ENCODE measurements at places on chromosomes 11 and 22.

DNA sequence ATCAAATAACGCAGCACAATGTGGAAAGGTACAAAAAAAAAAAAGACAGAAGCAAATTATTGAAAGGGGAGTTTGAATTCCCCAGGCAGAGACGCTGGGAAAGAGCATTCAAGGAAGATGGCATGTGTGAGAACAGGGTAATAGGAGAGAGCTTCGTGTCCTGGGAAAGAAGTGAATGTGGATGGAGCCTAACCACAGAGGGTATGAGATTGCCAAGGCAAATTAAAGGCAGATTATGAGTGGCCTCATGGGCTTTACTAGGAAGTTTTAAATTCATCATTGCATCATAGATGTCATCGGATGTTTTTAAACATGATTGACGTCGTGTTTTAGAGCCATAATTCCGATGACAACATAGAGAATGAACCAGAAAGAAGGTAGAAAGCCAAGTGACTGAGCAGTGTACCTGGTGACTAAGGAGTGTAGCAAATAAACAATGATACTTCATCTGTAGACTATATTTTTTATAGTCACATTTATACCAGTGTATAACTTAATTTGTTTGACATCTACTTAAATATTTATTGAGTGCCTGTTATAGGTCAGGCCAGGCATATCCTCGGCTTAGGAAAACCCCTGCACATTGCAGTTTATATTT is 151.4 kb downstream of the MSANTD4 start:
- no peak for DNase-seq

GRCh38 chr11:46846510-46846830 is 390 bp upstream of the CKAP5 start:
- DNase-seq: no peak

DNA sequence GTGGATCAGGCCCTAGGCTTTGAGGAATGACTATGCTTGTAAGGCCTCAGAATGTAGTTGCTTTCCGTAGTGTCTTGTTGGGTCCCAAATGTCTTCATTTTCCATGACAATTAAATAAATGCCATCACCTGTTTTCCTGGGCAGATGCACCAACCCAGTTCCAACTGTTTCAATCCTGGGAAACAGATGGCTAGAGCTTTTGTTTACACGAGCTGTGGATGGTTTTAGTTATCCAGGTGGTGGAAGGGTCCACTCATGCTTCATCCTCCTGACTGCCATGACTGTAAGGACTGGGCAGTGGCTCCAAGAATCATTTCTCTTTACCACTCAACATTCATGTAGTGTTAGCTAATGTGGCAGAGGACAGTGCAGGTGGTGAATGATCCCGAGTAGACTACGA is 8.6 kb downstream of the RCN1 start:
- no peak for DNase-seq

GRCh38 chr11:14417617-14418374 is 58.8 kb upstream of the RRAS2 start:
- no peak for DNase-seq

DNA sequence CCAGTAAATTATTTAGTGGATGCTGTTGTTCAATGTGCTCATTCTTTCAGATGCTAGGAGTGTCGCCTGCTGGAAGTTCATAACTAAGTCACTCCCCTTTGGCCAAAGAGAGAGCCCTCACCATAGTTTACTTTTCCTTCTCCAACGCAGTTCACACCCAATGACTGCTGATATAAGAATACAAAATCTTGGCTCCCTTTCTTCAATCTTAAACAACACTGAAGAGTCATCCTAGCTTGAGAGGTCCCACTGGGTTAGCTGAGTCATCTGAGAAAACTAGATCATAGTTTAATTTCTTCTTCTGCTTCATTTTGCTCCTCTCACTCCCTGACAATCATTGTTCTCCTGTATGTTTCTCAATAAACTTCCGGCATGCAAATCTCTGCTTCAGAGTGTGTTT is 5.4 kb upstream of the OR52L1 start:
- no peak for DNase-seq

DNA sequence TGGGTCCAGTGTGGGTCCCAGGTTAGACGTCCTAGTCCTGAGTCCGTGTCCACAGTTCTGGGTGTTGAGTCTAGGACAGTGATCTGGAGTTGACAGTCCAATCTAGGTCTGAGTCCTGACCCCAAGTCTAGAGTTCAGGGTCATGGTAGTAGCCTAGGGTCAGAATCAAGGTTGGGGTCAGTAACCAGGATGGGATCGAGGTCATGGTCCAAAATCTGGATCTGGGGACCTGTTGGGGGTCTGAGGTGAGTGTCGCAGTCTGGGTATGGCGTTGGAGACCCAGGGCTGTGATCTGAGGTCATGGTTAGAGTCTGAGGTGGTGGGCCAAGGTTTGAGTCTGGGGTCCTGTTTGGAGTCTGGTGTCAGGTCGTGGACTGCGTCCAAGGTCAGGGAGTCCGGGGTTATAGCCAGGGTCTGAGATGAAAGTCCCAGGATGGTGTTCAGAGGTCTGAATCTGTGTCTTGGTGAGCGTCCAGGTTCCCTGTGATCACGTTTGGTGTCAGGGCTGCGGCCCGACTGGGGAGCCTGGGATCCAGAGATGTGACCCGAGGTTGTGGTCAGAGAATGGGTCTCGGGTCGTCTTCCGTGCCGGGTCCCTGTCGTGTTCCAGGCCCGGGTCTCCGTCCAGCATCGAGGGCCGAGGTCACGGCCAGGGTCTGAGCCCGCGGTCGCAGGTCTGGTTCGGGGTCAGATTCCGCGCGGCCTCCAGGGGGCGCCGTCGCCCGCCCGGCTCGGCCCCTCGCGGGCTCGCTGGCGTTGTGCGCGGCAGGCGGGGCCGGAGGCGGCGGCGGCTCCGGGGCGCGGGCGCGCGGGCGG is 432 bp upstream of the GRK2 start:
- no peak for DNase-seq

GRCh38 chr22:24008022-24008283 is 2.7 kb upstream of the GSTT4 start:
- no peak for DNase-seq

DNA sequence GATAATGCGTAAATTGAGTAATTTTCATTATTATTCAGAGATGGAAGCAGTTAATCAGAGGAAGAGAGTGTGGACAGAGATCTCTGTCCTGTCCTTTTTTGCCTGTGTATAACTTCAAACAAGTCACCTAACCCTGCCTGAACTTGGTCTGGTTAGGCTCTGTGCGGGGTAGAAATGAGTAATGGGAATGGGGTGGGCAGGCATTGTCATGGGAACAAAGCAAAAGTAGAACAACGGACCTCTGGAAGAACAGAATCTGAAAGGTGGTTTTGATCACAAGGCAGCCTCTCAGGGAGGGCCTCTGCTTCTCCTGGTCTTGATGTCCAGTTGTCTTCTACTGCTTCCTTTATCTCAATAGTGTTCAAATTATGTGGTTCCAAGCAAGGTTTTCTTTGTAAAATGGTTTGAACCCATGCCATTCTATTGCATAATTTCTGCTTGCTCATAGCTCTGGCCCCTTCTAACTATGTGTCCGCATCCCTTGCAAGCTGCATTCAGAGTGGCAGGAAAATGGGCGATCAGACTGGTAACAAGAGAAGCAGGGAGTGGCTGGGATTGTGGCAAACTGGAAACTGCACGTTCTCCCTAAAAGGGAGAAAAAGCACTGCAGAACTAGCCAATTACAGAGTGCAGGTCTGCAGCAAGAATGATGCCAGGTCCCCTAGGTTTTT is 76.1 kb downstream of the PRR5L start:
- DNase-seq: no peak

- peak; percentile 40 for DNase-seq
Observed at GRCh38 chr11:116312570-116313391, 460.0 kb downstream of the BUD13 start.
